A549 (cell line): ENCODE measurements at places on chromosomes 6 and 20. TPM values are rescaled to one million over a fixed set of nuclear protein-coding genes. Genes with fewer than 3 reads are reported as not detected.

DNA sequence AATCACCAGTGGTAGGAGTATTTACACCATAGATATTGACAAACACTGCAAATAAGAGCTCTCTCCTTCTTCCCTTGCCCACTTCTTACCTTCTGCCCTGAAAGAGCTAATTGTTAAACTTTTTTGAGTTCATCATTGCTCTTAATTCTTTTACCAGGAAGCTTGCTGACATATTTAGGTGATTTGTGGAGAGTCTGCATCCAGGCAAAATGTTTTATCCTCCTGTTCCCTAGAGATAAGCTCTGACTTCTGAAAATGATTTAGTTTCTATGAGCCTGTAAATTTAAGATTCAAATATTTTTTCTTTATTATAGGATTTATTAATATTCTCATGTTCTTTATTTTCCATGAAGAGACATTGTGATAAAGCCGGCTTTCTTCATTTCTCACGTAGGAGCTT, 81.5 kb downstream of the ADGRB3 start:
- DNase-seq = no peak

DNA sequence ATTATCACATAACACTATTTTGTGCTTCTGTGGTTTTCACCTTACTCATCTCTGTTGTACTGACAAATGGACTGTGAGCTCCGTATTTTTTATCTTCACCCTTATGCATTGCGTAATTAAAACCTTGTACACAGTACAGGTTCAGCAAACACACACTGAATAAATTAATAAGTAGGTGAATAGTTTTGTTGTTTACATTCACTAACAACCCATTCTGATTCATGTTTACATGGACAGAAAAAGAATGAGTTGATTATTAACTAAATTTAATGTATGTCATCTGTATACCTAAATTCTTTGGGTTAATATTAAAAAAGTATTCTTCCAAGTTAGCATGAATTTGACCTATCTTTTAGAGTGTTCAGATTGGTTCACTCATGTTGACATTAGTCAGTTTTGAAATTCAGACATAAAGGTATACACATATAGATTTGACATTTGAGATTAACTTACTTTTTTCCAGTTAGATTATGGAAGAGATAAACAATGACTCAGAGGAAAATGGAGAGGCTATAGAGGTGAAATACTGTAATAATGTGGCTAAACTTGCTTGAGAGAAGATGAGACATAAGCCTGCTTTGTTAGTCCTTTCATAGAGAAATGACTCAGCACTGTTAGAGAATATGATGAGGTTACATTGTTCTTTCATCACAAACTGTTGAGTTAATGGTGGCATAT, 541.7 kb upstream of the FLRT3 start:
- DNase-seq = peak; percentile 92

Gene AGPAT4
- polyA plus RNA-seq = 1.5 to 2.1 TPM (median 1.9 TPM) in 3 replicates

Gene BTNL2
- polyA plus RNA-seq = not detected in 3 replicates

Gene NRSN1
- polyA plus RNA-seq = not detected in 3 replicates

GRCh38 chr20:50783903-50784302, 11.0 kb upstream of the BCAS4 start:
- no peak for DNase-seq

Gene CFAP61
- polyA plus RNA-seq = 0.39 to 0.49 TPM (median 0.46 TPM) in 3 replicates
